ENCODE measurements at places on chromosomes 12 and 14. TPM values are rescaled to one million over a fixed set of nuclear protein-coding genes. Genes with fewer than 3 reads are reported as not detected.

FERMT2 gene
- polyA plus RNA-seq, result 148 TPM

KCNA1 gene
- 0.10 TPM for polyA plus RNA-seq

SLC4A8 gene
- polyA plus RNA-seq, result 7.6 TPM

IFI27L2 gene
- polyA plus RNA-seq, result 38.5 TPM

PPFIA2 gene
- polyA plus RNA-seq, result 5.4 TPM

FOXJ2 gene
- 4.9 TPM for polyA plus RNA-seq

ALG10B gene
- 0.44 TPM for polyA plus RNA-seq

KRT79 gene
- polyA plus RNA-seq, result not detected

GUCY2C gene
- 2.1 TPM for polyA plus RNA-seq
